ENCODE measurements at places on chromosomes 5 and 9.

DNA sequence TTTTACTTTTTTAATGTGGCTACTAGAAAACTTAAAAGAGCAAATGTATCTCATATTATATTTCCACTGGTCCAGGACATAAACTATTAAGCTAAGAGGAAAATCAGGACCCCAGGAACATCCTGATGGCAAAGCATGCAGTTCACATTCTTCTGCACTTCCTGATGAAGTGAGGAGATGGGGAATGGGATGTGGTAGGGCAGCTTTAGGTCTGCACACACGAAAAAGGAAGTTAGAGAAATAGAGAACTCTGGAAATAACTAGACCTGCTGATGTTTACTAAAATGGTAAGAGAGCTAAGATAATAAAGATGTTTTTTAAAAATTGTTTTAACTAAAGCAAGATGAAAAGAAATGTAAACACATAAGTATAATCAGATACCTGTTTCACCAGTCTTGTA is 39.7 kb upstream of the NIPBL start:
- DNase-seq: no peak

- DNase-seq: no peak
Measured at GRCh38 chr5:10800852-10801251, 39.8 kb upstream of the DAP start.

DNA sequence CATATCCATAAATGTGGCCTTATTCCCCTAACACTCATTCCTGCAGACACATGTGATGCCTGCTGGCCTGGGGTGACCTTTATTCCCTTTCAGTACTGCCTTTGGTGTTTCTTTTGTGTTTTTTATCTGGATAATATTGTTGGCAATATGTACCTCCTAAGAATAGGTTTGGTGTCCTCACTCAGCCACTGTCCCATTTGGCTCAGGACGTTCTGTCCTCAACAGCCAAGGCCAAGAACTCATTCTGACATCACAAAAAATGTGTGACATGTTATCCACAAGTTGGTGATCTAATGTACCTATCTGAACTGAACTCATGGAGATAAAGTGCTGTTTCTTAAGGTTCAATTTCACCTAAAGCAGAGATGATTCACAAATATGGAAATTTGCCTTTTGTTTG is 142.9 kb upstream of the GRAMD2B start:
- no peak for DNase-seq

GRCh38 chr9:121485623-121486022 is 14.0 kb downstream of the GGTA1 start:
- DNase-seq: no peak

DNA sequence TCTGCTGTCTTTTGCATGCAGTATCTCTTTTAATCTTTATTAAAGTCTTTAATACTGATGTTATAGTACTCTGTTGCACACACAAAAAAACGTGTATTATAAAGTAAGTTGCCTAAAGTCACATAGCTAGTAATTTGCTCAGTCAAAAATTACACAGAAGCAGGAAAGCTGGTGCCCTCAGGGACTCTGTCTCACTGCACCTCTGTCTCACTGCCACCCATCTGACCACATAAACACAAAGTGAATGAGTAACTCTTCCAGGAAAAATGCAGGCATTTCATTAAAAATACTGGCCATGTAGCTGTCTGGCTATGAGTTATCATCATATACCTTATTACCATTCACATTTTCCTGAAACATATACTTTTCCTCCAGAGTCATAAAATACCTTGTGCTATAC is 591.7 kb downstream of the CSNK1G3 start:
- DNase-seq: no peak

DNA sequence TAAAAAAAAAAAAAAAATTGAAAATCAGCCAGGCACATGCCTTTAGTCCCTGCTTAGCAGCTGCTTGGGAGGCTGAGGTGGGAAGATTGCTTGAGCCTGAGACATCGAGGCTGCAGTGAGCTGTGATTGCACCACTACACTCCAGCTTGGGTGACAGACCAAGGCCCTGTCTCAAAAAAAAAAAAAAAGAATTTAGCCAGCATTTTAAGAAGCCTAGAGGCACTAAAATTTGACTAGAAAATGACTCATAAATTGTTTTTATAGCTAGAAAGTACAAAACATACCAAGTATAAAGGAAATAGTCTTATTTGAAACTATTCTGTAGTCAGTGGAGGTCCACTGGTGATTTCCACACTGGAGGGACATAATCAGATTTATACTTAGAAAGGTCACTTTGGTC is 17.5 kb downstream of the LRRC70 start:
- DNase-seq: no peak

- no peak for DNase-seq
Measured at GRCh38 chr9:31166516-31166915, 1217.9 kb upstream of the ACO1 start.

Measured in activated CD4-positive, alpha-beta T cell treated with anti-CD3 and anti-CD28 coated beads, Interleukin-2, amount 50 U/mL, for 1 hour (primary cell).